Hematopoietic multipotent progenitor cell treated with erythropoietin and hydrocortisone succinate and interleukin-3 and kit ligand, for 4 days (in vitro differentiated cells): ENCODE measurements at places on chromosomes 4 and X.

- peak; percentile 86 for DNase-seq
These were observed 88.3 kb downstream of the AMELX start for GRCh38 chrX:11381464-11381863.

- no peak for DNase-seq
These were observed 50.1 kb downstream of the YTHDC1 start for GRCh38 chr4:68299492-68300457.

GRCh38 chrX:14050709-14051108 lies 21.0 kb upstream of the GEMIN8 start:
- DNase-seq = no peak

DNA sequence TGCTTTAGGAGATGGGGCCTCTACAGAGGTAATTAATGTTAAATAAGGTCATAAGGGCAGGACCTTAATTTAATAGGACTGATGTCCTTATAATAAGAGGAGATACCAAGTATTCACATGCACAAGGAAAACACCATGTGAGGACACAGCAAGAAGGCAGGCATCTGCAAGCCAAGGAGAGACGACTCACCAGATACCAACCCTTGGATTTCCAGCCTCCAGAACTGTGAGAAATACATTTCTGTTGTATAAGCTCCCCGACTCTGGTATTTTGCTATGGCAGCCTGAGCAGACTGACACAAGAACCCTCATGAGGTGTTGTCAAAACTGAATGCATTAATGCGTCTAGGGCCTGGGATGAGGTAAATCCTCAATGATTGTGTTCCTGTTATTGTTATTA lies 56.2 kb upstream of the MAPK10 start:
- no peak for DNase-seq
